Astrocyte of the spinal cord (primary cell): ENCODE measurements at places on chromosomes 7 and 10.

- peak; percentile 27 for DNase-seq
Observed at GRCh38 chr7:129376076-129376777, 58.0 kb upstream of the STRIP2 start.

DNA sequence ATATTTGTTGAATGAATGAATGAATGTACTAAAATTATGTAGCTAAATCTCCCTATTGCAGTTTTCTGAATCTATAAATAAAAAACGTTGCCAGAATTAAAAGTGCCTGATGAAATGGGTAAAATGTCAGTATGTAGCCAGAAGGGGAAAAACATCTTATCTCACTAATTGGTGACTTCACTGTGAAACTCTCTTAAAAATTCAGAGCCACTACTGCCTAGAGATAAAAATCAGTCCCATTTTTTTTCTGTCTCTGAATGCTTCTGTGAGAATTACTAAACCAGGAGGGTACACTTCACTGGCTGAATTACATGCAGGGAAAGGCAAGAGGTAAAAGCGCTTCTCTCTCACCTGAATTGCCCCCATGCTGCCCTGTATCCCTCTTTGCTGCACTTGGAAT is 69.6 kb upstream of the HPS1 start:
- no peak for DNase-seq

- peak; percentile 55 for DNase-seq
Observed at GRCh38 chr7:123635551-123636359, 19.9 kb upstream of the LMOD2 start.

DNA sequence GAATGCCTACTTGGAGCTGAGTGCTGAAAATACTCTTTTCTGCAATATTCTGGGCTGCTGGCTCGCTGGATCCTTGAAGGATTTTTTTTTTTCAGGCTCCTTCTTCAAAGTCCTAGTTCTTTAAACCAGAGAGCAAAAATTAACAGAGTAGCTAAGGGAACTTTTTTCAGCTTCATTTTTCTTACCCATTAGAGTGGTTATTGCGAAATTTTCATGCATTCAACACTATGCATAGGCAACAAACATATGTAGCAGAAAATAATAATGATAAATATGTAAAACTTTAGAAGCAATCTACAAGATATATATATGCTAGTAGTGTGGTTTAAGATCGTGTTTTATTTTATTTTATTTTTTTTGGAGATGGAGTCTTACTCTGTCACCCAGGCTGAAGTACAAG is 264.6 kb downstream of the SFMBT2 start:
- no peak for DNase-seq

DNA sequence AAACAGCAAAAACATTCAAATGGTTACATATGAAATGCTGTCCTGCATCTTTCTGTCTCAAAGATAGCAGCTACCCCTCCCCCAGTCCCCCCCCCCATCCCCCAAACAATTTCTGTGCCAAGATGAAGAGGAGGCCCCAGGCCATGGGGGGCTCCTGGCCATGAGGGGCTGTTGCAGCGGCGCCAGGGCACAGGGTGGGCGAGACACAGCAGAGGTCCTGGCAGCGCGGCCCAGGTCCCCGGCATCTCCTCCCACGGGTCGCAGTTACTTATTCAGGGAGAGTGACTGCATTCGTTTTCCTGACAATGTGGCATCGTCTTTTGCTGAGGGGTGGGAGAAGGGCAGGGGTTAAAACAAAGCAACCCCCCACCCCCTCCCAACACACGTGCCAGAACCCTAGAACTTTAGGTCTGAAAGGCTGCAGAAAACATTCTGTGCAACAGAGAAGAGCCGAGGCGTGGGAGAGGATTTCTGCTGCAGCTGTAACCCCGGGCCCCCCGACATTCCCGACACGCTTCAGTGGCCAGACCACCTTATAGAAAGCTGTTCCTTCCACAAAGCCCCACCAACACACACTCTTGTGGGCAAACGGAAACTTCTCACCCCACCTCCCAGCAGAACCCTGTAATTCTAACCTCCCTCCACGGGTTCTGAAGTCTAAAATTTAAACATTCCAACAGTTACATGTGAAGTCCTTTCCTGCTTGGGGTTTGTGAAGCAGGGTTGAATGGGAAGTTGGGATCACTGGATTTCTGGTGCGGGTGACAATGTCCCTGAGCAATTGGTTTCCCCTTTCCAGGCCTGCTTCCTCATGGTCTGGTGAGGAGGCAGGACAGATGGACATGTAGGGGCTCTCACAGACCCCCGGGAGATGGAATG is 11.7 kb downstream of the PDAP1 start:
- no peak for DNase-seq

DNA sequence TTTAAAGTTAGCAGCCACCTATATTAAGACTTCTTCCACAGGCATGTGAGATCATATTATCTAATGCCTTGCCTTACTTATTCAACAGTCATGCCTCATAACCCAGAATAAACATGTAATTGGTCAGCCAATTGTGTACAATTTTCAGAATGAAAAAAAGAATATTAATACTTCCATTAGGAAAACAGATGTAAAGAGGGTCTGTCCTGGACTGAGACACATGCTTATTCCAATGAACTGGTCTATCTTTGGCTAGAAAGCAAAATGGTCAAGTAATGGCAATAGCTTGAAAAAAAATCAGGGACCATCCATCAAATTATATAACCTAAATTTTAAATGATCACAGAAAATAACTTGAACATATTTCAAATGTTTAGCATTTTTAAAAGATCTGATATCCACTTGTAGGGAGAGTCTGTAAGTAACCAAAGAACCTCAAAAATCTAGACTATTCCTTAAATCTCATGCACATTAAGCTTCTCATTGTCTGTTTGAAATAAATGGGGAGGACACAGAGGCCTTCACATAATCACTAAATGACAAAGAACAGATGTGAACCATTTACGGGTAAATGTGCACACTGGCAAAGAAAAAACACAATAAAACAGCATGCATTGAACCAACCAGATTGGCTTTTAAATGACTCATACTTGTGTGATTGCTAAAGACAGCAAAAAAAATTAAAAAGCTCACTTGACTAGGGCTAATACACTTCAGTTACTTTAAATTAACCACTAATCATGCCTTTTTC is 568.8 kb upstream of the PCDH15 start:
- DNase-seq: peak; percentile 73

GRCh38 chr7:3924277-3924676 is 623.2 kb downstream of the SDK1 start:
- no peak for DNase-seq

GRCh38 chr7:104767826-104768536 is 246.0 kb upstream of the KMT2E start:
- no peak for DNase-seq

- DNase-seq: no peak
Observed at GRCh38 chr7:85081392-85081791, 105.5 kb downstream of the SEMA3D start.

GRCh38 chr7:18457832-18458231 is 37.7 kb upstream of the HDAC9 start:
- DNase-seq: no peak

DNA sequence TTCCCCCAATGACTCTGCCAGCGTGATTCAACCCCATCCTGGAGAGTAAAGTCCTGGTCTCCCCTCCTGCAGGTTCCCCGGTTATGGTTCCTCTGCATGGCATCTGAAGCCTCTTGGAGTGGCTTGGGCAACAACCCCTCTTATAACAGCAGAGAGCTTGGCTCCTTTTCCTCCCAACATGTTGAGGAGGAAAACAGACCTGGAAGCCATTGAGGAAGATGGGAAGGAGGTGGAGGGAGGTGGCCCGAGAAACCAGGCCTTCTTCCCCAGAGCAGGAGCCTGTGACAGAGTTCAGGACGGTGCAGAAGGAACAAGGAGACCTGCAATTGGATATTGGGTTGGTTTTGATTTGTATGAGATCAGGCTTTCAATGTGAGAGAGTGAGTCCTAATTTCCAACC is 184.0 kb upstream of the ADCY1 start:
- DNase-seq: no peak

GRCh38 chr7:102261451-102261850 is 25.2 kb upstream of the SH2B2 start:
- no peak for DNase-seq

GRCh38 chr7:131667699-131668098 is 111.3 kb upstream of the PODXL start:
- no peak for DNase-seq

GRCh38 chr7:5690931-5691473 is 90.5 kb downstream of the RNF216 start:
- peak; percentile 22 for DNase-seq

DNA sequence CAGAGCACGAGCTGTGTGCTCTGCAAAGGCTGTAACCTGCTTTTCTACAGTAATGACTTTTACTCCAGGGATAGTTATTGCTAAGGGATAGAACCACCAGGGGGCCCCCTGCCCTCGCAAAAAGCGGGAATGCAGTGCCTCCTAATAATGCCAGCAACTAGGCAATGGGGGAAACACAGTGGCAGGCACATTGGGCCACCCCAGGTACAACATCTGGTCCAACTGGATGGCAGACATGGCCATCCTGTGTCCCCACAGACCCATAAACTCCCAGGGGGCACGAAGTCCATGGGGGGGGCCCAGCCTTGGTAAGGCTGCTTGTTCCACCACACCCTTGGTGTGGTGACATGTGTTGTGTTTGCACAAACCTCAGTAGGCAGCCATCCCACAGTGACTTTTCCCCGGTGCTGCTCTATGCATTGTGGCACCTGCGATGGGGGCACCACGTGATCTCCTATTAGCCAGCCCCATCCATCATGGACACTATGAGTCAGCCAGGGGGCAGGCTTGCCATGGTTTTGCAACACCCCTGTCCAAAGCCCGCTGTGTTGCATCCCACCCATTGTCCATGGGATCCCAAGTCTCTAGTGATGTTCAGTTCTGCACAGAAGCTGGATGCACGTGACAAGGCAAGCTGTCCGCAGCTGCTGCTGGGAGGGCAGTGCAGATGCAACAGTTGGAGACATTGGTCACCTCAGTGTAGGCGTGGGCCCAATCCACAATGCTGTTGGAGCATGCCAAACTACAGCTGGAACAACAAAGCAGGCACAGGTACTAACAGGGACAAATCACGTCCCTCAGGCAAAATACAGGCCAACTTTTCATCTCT is 84.0 kb downstream of the ANLN start:
- DNase-seq: no peak

DNA sequence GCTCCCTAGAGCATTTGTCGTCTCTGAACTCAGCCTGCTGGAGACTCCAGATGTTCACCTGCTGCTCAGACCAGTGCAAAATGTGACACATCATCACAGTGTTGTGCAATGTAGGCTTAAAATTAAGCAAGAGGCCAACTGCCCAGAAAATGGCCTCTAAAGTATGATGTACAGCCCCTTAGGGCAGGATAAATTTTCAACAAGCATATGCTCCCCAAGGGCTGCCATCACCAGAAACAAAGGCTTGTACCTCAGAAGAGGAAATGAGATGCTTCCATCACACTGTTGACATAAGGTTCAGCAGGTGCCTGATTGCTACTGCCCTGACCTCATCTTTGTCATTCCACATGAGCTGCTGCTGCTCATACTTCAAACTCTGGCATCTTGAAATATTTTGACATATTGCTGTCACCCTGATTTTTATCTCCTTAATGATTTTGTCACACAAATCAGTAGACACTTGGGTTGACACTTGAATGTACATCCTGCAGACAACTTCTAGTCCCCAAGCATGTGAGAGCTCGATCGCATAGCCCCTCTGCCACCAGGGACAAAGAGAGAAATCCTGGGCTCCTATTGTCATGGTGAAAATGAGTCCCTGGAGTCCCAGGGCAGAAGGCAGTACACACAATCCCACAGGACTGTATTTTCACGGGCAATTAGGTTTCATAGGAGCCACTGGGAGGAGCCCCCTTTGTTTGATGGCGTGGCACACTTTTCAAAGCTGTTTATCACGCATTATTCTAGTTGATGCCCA is 219.7 kb upstream of the STK17A start:
- peak; percentile 5 for DNase-seq
